ENCODE measurements at places on chromosomes 7 and 10.
A peak's percentile ranks its signal among the peaks of the same experiment; 100 is the strongest.

DNA sequence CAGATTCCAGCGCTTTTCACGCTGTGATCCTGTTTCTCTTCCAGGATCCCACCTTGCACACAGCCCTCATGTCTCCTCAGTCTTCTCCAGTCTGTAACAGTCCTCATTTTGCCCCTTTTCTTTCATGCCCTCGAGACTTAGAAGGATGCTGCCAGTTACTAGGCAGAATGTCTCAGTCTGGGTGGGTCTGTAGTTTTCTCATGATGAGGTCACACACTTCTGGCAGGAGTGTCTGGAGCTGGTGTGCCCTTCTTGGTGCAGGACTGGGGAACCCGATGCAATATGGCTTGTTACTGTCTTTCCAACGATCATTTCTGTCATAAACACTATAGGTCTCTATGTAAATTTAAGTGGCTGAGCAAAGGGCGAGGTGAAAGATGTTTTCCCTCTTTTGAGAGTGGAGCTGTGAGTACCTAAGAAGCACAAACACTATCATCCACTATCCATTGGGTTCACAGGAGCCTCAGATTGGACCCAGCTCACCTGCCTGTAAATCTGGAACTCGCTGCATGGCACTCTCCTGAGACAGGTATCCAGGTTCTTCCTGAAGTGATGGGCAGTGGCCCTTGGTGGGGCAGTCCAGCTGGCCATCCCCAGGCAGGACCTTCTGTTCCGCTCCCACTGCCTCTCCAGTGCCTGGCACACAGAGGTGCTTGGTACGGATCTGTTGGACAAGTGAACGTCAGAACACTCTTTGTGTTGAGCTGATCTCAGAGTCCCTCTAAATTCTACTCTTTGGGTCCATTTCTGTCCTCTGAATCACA lies 64.3 kb upstream of the ZNF32 start:
- no peak for DNase-seq

DNA sequence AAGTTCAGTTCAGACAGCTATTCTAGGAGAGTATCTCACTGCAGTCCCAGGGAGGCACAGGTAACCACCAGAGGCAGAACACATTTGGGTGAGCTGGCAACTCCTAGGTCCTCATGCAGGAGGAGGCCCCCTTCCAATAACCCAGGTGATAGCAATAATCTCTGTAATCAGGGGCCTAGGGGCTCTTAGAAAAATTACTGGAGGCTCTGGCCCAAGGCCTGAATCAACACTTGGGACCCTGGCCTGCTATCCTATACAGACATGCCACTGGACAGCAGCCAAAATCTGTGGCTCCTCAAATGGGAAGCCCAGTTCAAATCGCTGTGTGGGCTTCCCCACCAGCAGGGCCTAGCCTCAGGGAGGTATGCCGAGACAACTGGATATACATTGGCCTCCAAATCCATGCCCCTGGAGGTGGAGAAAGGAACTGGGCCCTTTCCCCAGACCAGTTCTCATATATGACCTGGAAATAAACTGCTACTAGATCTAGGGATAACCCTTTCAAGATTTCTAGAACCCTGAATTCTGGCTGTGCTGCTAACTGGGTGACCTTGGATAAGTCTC lies 1.6 kb downstream of the AVPI1 start:
- no peak for DNase-seq

- DNase-seq, result no peak
Measured at GRCh38 chr7:108078211-108078673, 51.9 kb downstream of the LAMB4 start.

GRCh38 chr7:66250711-66251110 lies 45.6 kb downstream of the TPST1 start:
- no peak for DNase-seq

GRCh38 chr7:116753130-116753529 lies 81.1 kb downstream of the MET start:
- no peak for DNase-seq

- DNase-seq, result no peak
Measured at GRCh38 chr7:47485640-47486435, 96.1 kb downstream of the TNS3 start.

DNA sequence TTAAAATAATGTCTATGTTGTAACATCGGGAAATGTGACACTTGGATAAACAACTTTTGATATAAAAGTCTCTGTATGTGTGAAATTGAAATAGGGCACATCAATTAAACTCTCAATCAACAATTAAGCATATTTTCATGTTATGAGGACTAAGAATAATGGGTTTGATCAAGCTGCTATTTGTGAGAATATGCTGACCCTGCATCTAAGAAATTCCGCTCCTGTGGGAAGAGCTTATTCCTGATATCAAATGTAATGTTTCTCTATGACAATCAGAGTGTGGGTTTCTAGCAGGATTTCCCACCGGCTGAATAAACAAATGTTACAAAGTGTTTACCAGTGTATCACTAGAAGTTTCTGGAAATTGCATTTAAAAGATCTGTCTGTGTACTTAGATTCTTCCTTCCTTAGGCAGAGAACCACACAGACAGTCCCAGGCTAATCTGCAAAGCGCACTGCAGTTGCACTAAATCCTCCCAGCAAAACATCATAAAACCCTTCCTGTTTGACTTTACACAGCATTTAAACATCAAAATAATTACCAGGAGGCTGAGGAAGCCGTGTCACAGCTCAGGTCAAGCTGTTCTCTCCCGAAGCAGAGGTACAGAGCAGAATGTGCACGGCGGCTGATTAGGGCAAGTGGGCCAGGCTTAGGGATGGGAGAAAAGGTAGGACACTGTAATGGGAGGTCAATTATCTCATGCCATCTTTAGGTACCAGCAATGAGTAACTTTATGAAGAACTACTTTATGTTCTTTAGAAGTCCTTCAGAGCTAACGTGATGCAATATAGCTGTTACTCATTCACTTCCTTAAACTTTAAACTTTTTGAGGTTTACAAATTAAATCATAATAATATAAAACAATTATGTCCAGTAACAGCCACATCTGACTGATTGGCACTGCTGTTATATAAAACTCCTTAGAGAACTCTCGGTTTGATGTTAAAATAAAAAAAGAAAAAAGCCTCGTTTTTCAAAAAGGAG lies 109.1 kb upstream of the CTTNBP2 start:
- DNase-seq, result no peak

GRCh38 chr10:22550732-22551131 lies 163.6 kb downstream of the PIP4K2A start:
- DNase-seq, result peak; percentile 65

- DNase-seq, result no peak
Measured at GRCh38 chr7:130365088-130365487, 15.2 kb upstream of the CPA1 start.

DNA sequence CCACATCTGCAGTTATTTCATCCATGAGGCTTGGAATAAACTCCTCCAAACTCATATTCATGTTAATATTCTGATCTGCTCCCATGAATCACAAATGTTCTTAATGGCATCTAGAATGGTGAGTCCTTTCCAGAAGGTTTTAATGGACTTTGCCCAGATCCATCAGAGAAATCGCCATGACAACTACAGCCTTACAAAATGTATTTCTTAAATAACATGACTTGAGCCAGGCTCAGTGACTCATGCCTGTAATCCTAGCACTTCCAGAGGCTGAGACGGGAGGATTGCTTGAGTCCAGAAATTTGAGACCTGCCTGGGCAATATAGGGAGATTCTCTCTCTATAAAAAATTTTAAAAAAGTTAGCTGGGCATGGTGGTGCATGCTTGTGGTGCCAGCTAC lies 102.1 kb upstream of the TMEM168 start:
- no peak for DNase-seq

- no peak for DNase-seq
Measured at GRCh38 chr10:63064706-63065105, 68.4 kb upstream of the NRBF2 start.

GRCh38 chr7:105581066-105581811 lies at the start of gene EFCAB10:
Gene EFCAB10, minus strand, starts transcription at chr7:105581493. Its CDS starts 30 bp downstream, at chr7:105581463.
- no peak for DNase-seq

GRCh38 chr10:132722394-132723329 lies 63.3 kb downstream of the NKX6-2 start:
- no peak for DNase-seq

DNA sequence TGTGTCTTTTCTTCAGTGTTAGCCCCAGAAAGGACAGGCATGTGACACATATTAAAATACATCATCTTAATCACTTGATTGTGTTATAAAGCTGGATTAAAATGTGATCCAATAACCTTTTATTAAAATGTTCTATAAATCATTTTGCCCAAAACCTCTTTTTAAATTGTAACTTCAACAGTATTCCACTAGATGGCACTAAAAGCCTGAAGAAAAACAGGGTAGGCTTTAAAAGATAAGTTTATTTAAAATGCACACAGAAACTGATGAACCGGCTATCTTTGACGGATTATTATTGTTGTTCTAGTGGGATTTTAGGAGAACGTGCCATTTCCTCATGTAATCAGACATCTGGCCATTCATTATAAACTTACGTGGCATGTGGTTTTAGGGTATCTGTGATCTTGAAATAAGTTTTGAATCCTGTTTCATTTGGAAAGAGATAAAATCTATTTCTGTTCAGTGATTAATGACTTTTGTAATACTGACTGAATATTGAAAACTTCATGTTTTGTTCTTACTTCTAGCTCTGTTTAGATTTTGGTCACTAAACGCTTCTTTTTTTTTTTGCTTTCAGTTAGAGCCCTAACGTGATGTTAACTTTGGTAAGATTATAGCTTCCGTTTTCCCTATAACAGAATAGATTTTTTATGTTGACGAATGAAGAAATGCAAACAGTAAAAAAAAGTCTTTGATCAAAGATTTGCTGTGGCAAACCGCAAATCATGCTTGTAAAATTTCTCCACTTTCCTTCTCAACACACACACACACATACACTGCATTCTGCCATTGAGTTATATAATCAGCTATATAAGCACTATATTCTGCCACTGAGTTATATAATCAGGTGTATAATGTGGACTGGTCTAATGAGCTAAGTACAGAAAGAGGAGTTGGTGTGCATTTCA lies 13.6 kb downstream of the VPS50 start:
- DNase-seq, result no peak

GRCh38 chr10:58041901-58042300 lies 225.8 kb downstream of the IPMK start:
- DNase-seq, result no peak

DNA sequence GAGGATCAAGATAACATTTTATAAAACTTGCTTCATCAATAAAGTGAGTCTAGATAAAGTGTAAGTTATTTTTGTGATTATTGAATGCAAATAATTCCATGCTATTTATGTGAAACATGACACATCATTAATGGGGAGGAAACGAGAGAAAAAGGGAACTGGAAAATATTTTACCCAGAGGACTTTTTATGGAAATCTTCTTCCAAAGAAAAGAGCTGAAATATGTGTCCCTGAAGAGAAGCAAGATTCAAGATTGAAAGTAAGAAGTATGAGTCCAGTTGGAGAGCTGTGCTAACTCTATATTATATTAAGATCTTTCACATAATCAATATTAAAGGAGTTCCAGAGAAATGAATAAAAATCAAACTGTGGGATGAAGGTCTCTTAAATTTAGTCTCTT lies 1361.8 kb downstream of the GATA3 start:
- no peak for DNase-seq

DNA sequence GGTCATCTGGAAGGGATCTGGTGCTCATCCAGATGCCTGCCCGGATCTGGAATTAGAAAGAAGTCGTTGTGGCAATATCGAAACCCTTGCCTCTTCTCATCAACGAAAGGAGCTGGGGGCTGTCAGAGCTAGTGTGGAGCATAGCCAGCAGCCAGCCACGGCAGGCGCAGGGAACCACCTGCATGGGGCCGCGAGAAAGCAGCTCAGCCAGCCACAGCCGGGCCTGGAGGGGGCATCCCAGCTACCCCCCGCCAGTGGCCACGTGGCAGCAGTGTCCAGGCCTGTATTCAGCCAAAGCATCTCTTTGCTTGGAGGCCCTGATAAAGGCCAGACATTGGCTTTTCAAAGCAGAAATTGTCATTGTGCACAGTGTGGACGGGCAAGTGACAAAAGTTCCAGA lies 19.1 kb downstream of the GPR26 start:
- DNase-seq, result no peak

- no peak for DNase-seq
Measured at GRCh38 chr7:106223156-106223555, 61.6 kb downstream of the NAMPT start.

DNA sequence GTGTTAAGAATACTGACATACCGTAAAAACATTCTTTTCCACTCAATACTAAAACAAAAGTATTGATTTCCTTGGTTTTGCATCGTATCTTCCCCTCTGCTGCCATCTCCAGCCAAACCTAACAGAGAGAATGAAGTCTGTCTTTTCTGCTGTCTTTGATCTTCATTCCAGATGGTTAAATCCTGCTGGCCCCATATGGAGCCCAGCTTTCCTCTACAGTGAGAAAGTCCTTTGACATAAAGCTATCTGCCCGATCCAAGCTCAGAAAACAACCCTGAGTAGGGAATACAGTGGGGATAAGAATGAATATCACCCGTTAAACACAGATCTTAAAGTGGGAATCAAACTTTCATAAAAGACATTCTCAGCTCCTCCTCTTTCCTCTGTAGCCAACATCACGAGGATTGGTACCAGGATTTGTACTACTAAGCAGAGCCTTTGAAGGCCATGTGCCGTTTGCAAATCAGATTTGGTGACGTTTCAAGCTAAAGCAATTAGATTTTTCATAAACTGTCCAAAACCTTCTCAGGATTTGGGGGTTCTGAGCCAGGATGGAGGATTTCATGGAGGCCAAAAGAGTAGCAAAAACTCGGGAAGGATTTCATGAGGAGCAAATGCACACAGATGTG lies 30.8 kb upstream of the GPAM start:
- no peak for DNase-seq
